ENCODE measurements at places on chromosomes 6 and 20.
A peak's percentile ranks its signal among the peaks of the same experiment; 100 is the strongest.

- peak; percentile 89 for DNase-seq
- peaks cover 51% of the 10 kb centered on the region for H3K4me1 ChIP-seq
- H3K36me3 ChIP-seq: peaks cover 16% of the 10 kb centered on the region
These were observed 5.6 kb upstream of the RPS21 start for GRCh38 chr20:62381202-62381797.

DNA sequence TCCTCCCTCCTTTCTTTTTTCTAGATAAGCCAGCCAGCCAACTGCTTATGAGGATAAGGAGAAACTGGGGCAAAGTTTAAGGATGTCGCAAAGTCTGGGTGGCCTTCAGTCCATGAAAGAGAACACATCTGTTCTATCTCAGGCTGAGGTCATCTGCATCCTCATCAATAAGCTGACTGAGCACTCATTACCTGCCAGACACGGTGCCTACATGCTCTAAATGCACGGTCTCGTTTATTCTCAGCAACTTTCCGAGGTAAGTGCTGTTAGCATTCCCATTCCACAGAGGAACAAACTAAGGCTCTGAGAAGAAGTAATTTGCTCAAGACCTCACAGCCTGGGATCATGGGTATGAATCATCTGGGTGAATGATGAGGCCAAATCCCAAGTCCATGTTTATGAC is 133.1 kb downstream of the BCAS1 start:
- H3K27ac ChIP-seq: no peak overlapping the region
- no peak overlapping the region for H3K4me3 ChIP-seq
- H3K4me1 ChIP-seq: peaks cover 35% of the 10 kb centered on the region

DNA sequence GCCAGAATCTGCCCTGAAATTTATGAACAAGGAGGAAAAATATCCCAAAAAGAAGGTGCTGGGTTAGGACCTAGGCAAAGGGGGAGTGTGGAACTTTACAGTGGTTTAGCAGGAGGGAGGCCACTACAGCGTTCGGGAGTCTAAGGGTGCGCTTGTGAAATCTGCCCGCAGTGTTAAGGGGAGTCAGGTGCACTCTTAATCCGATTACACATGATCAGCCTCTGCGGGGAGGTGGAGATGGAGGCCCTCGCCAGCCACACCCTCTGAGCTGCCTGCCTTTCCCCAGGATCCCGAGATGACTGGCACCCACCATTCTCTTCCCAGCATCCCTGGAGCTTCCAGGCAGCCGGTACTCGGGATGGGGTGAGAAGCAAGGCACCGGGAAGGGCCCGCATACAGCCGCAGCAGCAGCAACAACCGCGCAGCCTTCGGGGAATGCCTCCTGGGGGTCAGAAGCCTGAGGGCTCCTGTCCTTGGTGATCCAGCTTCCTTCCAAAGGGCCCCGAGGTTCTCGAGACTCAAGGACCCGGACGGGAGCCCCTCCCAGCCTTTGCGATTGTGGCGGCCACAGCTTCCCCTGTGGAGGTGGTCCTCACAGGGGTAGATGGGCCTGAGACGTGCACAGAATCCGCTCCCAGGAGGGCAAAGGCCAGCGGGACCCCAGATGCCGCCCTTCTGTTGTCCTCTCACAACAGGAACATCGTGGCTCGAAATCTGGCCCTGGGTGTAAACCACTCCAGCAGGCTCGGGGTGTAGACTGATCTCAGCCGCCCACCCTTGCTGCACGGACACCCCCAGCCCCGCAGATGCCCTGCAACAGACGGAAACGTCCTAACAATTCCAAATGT is 57.3 kb upstream of the CST7 start:
- H3K36me3 ChIP-seq: no peaks in the 10 kb centered on the region
- H3K27me3 ChIP-seq: peaks cover 19% of the 10 kb centered on the region
- no peaks in the 10 kb centered on the region for H3K4me1 ChIP-seq
- no peak overlapping the region for H3K4me3 ChIP-seq

GRCh38 chr6:3535776-3536435 is 79.1 kb upstream of the SLC22A23 start:
- no peaks in the 10 kb centered on the region for H3K36me3 ChIP-seq
- H3K4me3 ChIP-seq: no peak overlapping the region
- H3K27ac ChIP-seq: no peak overlapping the region

- no peak for DNase-seq
- no peaks in the 10 kb centered on the region for H3K36me3 ChIP-seq
- peaks cover 17% of the 10 kb centered on the region for H3K27me3 ChIP-seq
- no peak overlapping the region for H3K4me3 ChIP-seq
These were observed 64.7 kb downstream of the RFX6 start for GRCh38 chr6:116941727-116942126.

DNA sequence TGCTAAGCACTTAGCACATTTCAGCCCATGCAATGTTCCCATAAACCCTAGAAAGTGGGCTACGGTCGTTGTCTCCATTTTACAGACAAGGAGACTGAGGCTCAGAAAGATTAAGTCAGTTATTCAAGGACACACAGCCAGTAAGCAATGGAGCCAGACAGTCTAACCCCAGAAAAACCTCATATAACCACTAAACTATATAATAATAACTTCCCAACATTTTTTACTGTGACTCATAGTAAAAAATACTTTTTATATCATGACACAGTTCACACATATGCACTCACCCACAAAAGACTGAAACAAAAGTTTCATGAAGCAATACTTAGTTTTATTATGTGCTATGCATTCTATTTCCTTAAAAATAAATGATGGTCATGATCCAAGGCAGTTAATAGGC is 66.2 kb upstream of the EYA2 start:
- H3K4me1 ChIP-seq: peaks cover 6% of the 10 kb centered on the region
- DNase-seq: no peak
- no peaks in the 10 kb centered on the region for H3K27me3 ChIP-seq
- H3K4me3 ChIP-seq: no peak overlapping the region
- peak overlapping the region; percentile 9 for H3K27ac ChIP-seq
- H3K36me3 ChIP-seq: no peaks in the 10 kb centered on the region

DNA sequence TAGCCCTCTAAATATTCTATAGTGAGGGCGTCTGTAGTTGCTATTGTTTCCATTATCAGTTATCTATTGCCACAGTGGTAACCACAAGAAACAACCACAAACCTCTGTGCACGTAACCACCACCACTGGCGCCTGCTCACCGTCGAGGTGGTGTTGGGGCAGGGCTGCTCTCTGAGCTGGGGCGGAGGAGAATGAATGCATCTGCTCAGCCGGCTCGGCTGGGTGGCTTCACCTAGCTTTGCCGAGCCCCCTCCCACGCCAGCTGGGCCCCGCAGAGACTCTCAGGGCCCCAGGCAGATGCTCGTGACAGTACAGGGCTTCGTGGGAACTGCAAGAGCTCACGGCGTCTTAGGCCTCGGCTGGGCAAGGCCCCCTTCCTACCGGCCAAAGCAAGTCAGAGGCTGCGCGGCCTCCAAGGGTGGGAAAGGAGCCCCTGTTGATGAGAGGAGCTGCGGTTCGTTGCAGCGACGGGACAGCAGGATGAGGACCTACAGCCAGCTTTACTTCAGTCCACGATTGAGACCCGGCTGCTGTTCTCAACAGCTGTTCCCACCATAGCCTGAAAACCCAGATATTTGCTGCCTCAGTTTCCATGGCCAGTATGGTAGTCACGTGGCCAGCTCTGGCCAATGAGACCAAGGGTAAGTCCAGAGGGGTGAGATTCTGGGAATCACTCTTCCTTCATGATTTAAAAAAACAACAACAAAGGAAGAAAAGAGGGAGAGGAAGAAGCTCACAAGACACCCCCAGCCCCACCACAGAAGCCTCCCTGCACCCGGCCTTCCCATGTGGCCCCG is 120.2 kb upstream of the AFDN start:
- DNase-seq: no peak
- H3K27me3 ChIP-seq: no peaks in the 10 kb centered on the region
- no peak overlapping the region for H3K4me3 ChIP-seq
- no peaks in the 10 kb centered on the region for H3K36me3 ChIP-seq
- H3K27ac ChIP-seq: no peak overlapping the region

DNA sequence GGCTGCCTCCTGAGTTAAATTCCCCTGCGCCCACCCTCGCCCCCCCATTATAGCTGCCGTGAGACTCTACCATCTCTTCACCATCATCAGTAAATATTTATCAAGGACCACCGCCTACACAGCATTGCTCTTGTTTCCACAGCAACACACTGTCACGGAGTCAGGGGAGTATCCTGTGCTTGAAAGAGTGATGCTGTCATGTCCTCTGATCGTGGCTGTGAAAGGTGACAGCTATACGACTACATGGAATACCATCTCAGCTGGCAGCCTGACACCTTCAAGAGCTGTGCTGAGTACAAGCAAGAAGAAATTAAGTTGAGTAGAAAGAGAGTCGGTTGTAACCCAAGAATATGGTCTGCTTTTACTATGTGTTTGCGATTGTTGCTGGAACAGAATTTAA is 3.4 kb downstream of the PTPRT start:
- no peak overlapping the region for H3K27ac ChIP-seq
- DNase-seq: no peak
- no peaks in the 10 kb centered on the region for H3K4me1 ChIP-seq

DNA sequence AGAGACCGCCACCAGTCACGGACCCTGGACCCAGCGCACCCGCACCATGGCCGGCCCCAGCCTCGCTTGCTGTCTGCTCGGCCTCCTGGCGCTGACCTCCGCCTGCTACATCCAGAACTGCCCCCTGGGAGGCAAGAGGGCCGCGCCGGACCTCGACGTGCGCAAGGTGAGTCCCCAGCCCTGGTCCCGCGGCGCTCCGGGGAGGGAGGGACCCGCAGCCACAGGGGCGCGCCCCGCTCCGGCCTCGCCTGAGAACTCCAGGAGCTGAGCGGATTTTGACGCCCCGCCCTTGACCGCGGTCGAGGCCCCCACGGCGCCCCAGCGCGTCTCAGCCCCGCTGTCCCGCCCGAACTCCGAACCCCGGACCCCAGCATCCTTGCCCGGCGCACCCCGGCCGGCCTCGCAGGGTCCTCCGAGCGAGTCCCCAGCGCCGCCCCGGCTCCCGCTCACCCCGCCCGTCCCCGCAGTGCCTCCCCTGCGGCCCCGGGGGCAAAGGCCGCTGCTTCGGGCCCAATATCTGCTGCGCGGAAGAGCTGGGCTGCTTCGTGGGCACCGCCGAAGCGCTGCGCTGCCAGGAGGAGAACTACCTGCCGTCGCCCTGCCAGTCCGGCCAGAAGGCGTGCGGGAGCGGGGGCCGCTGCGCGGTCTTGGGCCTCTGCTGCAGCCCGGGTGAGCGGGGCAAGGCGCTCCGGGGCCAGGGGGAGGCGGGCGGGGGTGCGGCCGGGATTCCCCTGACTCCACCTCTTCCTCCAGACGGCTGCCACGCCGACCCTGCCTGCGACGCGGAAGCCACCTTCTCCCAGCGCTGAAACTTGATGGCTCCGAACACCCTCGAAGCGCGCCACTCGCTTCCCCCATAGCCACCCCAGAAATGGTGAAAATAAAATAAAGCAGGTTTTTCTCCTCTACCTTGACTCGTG is at the start of gene OXT:
Gene OXT, plus strand, starts transcription at position 11 of the 920 bp plus-strand sequence. Its CDS starts 36 bp downstream, at position 47.
- no peak within 1 kb of the TSS for H3K4me3 ChIP-seq
- H3K4me1 ChIP-seq: no peaks in the 10 kb centered on the region
- DNase-seq: no peak
- no peak within 1 kb of the TSS for H3K27ac ChIP-seq

- peak; percentile 78 for DNase-seq
- H3K27ac ChIP-seq: no peak overlapping the region
- no peak overlapping the region for H3K4me3 ChIP-seq
- H3K36me3 ChIP-seq: peaks cover 22% of the 10 kb centered on the region
- no peaks in the 10 kb centered on the region for H3K27me3 ChIP-seq
These were observed 10.4 kb downstream of the CD40 start for GRCh38 chr20:46128310-46129151.

- DNase-seq: no peak
- no peaks in the 10 kb centered on the region for H3K27me3 ChIP-seq
- H3K4me1 ChIP-seq: no peaks in the 10 kb centered on the region
- no peaks in the 10 kb centered on the region for H3K36me3 ChIP-seq
- H3K4me3 ChIP-seq: no peak overlapping the region
These were observed 71.9 kb upstream of the MLN start for GRCh38 chr6:33875696-33876095.

DNA sequence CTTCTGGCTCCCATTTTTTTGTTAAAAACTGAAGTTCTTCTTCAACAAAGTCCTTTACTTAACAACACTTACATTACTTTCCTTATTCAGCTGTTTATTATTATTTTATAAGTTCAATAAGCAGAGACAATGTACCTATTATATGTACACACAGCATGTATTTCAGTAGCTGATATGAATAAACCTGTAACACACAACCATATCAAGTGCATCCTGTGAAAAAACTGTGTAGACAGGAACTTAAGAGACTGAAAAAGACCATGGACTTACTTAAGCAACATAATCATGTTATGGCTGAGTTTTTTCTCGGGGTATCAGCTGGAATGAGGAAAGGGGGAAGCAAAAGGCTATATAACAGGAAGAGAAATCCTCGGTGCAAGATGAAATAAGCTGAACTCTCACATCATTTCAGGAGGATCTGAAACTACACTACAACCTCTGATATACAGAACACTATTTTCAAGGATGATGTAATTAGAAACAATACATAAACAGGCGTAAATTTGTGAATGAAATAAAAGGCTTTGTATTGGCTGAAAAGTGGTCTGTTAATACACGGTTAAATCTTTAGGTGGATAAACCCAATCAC is 70.9 kb downstream of the REV3L start:
- H3K27me3 ChIP-seq: no peaks in the 10 kb centered on the region
- H3K4me1 ChIP-seq: no peaks in the 10 kb centered on the region
- peaks cover 56% of the 10 kb centered on the region for H3K36me3 ChIP-seq

DNA sequence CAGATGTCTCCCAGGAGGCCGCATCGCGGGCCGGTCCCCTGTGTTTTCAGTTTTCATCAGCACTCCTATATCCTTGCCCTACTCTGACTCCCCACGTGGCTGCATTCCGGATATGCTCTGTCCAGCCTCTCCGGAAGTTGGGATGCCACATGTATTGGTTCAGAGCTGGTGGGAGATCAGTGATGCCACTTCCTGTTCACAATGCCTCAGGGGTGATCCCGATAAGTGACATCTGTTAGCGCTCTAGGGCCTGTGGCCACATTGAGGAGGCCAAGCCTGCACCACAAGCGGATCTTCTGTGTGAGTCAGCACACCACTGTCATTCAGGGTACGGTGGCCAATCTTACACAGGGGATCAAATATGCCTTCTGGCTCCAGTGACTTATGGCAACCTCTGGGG is 57.8 kb downstream of the PPP1R3G start:
- H3K27ac ChIP-seq: no peak overlapping the region
- H3K4me1 ChIP-seq: no peaks in the 10 kb centered on the region

DNA sequence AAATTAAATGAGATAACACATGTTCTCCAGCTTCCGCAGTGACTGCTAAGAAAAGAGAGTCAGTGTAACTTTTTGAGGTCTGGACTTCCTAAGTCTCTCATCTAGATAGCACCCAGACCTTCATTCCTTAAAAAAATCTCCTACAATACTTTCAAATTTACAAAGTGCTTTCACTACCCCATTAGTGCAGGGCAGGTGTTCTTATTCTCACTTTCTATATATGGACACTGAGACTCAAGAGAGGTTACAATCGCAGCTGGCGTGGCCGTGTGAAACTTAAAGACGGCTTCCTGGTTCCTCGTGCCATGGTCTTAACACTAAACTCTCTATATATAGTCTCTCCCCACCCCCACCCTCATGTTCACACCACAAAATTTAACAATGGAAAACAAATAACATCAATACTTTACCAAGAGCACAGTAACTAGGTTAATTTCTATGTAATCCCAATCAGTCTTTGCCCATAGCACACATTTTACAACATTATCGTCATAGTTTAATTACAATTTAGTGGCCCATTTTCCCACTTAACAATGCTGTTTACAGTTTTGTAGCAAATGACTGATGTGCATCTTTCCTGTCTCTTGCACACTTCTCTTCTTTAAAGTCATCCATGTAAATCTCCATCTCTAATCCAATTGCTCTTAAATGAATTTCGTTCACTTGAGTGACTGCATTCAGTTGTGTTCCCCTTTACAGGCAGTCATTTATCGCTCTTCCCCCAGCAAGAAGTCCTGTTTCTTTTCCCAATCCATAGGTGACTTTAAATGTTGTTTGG is 78.8 kb upstream of the ARID1B start:
- no peak for DNase-seq
- H3K4me1 ChIP-seq: peaks cover 4% of the 10 kb centered on the region
- H3K27me3 ChIP-seq: no peaks in the 10 kb centered on the region
- H3K27ac ChIP-seq: peak overlapping the region; percentile 35
- no peak overlapping the region for H3K4me3 ChIP-seq

Measured in RWPE2 (cell line).